Daoy (cell line): ENCODE measurements at places on chromosomes 4 and X. TPM values are rescaled to one million over a fixed set of nuclear protein-coding genes. Genes with fewer than 3 reads are reported as not detected.

Gene HSFX3
- total RNA-seq, result not detected in 2 replicates

Gene SMIM43
- 0.29 TPM in 1 of 2 replicates, not detected in the other for total RNA-seq

Gene AREG
- total RNA-seq, result 0.29 TPM in 1 of 2 replicates, not detected in the other

Gene MEPE
- total RNA-seq, result not detected in 2 replicates

- DNase-seq, result no peak
Measured at GRCh38 chrX:16186380-16187007, 19.2 kb downstream of the MAGEB17 start.

- DNase-seq, result no peak
Measured at GRCh38 chr4:117512414-117512813, 427.0 kb upstream of the TRAM1L1 start.

- DNase-seq, result no peak
Measured at GRCh38 chr4:123554801-123555232, 158.2 kb downstream of the SPRY1 start.
